ENCODE measurements at places on chromosomes 5 and 9.
A peak's percentile ranks its signal among the peaks of the same experiment; 100 is the strongest.

DNA sequence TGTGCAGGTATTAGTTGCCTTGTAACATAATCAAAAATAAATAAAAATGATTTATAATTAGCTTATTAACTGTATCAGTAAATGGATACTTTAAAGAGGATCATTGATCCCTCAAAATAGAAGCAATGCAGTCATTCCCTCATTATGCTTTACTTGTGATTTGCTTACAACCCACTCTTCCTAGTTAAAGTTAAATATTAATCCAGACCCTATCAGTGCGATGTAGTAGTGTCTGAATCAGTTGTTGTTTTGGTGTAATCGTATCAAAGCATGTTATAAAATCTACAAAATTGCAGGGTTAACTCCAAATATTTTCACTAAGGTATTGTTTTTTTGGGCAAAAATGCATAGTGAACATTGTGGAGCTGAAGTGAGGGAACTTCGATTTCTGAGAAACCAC, 17.6 kb downstream of the TENT4A start:
- DNase-seq = no peak

DNA sequence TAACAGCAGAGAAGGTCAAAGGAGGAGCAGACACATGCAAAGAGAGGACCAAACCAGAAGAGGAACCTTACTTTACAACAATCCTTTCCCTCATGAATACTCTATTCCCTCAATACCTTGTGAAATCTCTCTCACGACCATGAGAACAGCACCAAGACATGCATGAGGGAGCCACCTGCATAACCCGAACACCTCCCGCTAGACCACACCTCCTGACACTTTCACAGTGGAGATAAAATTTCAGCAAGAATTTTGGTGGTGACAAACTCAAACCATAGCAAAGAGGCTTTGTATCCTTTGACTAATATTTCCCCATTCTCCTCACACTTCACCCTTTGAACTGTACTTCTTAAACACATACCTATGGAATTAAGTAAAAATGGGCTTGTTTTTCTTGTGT, 101.7 kb downstream of the RORB start:
- no peak for DNase-seq

DNA sequence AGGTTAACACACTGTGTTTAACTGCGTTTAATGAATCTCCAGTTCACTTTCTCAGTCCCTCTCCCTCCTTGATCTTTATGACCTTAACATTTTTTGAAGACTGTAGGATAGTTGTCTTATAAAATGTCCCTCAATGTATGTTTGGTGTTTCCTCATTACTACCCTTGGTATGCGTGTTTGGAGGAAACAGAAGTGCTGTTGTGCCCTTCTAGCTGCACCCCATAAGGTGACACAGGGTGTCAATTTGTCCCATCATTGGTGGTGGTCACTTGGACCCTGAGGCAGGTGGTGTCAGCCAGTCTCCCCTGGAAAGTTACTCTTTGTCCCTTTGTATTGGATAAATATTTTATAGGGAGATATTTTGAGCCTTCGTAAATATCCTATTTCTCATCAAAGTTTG, 52.3 kb downstream of the RAD23B start:
- DNase-seq = no peak

DNA sequence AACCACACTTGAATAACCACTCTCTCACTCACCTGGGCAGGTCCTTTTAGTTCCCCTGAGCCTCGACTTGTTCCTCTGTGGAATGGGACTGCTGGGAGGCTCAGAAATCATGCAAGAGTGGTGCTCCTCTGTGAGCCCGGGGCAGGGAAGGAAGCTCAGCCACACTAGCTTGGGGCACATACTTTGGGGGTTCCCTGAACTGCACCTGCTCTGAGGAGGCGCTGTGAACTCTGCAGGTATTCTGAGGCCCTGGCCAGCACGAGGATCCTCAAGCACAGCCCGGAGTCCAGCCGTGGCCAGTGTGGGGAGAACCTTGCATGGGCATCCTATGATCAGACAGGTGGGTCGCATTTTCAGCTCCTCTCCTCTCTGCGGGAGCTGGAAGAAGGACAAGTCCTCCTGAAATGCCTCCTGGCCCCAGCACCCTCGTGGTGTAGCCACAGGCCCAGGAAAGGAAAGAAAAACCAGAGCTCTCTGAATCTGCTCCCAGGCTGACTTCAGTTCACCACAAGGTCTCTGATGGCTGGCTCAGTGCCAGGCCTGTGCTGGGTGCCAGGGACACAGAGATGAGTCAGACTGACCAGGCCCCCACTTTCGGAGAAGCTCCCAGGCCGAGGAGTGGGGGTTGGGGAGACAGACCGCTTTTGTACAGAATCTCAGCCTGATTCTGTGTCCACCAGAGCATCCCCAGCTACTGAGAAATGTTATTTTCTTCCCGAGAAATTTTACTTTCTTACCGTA, 11.9 kb downstream of the GLIPR2 start:
- no peak for DNase-seq

DNA sequence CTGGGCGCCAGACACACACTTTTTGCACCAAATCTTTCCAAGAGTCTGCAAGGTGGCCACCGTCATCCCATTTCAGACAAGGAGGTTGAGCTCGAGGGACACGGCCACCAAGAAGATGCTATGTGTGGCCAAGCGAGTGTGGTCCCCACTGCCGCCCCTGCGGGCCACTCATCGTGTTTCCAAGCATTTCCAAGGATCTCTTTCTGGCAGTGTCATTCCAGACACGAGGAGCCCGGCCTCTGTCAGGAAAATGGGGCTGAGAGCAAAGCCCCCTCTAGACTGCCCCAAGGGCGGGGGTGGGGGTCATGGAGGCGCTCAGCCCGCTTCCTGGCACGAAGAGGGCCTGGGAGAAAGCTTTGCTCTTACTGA, 10.6 kb downstream of the VAV2 start:
- no peak for DNase-seq

DNA sequence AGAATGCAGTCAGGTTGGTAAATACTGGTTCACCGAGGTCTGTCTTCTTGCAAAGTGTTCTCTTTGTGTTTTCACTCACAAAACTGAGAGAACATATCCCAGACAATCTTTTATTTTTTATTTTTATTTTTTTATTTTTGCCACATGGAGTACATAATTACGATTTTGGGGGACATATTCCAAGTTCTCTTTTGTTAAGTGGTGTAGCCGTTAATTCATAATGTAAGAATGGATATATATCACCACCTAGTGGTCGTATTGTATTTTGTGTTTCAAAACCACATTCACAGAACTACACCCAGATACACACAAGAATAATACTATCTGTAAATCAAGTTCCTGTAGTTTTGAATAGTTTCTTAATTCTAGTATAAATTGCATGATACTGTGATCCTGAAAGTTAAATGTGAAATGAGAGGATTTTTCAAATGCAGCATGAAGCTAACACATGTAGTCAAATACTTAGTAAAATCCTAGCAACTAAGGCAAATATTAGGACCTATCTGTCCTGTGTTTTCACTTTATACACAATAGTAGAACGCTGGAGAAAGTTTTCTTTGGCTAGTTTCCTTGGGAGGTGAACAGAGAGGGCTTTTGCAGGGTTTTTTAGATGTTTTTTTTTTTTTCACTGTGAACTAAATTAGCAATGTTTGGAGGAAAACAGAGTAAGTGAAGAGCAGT, 92.7 kb downstream of the VCAN start:
- DNase-seq = peak; percentile 51

DNA sequence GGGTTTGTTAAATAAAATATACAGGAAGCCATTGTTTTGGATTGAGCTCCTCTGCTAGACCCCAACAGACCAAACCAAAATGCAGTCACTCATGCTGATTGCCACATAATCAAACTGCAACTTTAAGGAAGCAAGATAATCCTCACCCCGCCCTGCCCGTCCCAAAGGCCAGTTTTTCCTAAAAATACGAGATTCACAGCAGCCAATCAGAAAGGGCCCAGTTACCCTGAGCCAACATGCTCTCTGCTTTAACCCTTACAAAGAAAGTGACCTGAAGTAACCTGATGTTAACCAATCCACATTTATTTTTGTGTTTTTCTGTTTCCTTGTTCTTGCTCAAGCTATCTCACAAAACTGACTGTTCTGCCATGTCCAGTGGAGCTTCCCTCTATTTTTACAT, 21.5 kb upstream of the RNF20 start:
- DNase-seq = no peak

DNA sequence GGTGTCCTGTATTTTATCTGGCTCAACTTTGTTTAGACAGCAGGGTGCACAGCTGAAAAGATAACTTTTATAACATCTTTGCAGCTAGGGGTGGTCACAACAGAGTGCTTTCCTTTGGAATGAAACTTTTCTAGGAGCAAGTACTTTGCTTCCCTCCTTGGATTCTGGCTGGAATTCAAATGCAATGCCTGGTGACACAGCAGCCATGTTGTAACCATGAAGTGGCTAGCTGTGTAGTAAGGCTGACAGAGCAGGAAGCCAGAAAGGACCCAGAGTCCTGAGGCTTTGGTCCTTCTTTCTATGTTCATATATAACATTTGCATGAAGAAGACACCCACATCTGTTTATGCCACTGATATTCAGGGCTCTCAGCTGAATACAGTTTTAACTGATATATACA, 48.1 kb downstream of the TENT4A start:
- no peak for DNase-seq

DNA sequence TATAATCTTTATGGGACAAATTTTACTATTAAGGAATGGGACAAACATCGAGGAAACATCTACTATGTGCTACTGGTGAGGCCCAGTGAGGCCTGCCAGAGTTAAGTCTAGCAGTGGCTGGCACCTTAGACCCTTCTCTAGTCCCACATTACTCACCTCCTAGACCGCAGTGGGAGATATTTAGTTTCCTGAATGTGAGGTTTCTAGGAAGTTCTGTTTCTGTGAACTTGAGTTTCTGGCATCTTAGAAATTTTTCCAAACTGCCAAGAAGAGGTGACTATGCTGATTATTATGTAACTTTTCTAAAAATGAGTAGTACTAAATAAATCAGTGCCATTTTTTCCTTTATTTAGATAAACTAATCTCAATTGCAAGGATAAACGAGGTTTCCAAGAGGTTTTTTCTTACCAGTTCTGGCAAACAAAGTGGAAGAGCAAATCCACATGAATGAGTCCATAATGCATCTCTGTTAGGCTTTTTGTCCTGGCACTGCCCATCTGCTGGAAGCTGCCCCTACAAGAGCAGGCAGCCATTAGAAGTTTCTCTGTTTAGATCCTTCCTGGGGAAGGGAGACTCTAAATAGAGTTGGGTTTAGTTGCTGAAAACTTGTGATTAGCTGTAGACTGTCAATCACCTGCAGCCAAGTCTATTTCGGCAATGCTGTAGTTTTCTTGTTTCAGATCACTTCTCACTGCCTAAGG, 348.7 kb downstream of the MAN2A1 start:
- no peak for DNase-seq

- DNase-seq = no peak
Observed at GRCh38 chr9:126523611-126524111, 90.1 kb upstream of the LMX1B start.

DNA sequence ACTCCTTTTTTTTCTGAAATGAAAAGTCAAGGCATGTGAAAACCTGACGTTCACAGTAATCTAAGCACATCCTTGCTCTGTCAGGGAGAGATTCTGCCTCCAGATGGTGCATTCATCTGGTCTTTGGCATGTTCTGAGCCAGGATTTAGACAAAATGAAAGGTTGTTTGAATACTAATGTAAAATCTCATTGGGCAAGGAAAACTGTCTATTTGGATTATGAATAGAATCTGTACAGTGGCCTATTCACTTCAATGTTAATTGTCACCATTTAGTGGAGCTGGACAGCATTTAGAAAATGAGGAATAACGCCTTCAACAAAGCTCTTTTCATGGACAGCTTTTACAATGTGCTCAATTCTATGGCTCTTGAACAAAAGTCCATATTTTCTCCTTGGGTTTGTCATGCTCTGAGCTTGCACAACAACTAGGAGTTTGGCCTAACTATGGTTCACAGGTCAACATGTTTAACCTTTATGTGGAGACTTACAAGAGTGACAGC, 28.9 kb downstream of the ARHGEF28 start:
- DNase-seq = peak; percentile 89

DNA sequence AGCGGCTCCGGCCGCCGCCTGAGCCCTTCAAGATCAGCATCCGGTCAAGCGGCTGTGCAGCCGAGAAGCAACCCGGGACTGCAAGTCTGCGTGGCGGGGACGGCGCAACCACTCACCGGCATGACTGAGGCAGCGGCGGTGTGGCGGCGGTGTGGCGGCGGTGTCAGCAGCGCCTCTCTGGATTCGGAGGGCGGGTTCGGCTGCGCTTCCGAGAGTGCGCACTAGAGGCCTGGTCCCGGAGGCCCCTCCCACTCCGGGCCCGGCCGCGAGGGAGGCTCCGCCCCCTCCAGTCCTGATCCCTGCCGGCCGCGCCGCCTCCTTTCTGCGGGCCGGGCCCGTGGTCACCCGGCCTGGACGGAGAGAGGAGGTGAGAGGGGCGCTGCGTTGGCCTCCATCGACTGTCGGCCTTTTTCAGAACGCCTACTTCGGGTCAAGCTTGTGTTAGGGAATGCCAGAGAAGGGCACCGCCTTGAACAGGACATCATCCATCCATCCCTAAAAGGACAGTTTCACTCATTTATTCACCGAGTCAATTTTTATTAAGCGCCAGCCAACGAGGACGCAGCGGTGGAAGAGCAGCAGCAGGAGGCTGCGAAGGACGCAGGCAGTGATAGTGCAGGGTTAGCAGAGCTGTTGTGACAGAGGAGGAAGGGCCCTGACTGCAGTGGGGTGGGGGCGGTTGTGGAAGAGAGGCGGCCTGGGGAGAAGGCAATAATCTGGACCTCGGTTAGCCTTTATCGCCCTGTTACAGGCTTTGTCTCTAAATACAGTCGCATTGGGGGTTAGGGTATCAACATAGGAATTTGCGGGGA, at the start of gene ATOX1:
Gene ATOX1 (minus strand): TSS at position 202 of the 812 bp plus-strand sequence. CDS start 80 bp downstream, at position 122.
- DNase-seq = peak; percentile 82

- no peak for DNase-seq
Observed at GRCh38 chr9:132241483-132241839, 79.6 kb downstream of the NTNG2 start.

DNA sequence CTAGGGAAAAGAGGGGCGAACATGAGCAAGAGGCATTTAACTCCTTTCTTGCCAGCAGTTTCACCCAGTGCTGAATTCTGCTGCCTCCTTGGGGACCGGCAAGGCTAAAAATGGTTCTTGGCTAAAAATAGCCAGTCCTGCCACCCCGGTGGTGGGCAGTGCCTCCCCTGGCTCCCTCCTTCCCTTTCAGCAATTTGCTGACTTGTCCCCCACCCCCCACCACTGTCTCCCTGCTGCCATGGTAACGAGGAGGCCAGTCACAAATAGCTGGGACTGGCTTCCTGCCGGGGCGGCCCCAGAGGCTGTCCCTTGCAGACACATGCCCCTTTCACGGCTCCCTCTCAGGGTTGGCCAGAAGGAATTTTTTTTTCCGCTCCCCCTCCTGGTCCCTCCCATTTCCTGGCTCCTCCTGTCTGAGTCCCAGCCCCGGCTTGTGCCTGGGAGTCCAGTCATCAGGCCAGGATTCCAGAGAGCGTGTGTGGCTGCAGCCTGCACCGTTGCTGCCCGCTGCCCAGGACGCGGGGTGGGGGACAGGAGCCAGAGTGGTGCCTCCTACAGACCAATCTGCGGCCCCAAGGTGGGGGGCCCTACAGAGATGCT, 130.3 kb downstream of the RGS3 start:
- peak; percentile 89 for DNase-seq
